ENCODE measurements at places on chromosomes 3 and 15.
A peak's percentile ranks its signal among the peaks of the same experiment; 100 is the strongest.

DNA sequence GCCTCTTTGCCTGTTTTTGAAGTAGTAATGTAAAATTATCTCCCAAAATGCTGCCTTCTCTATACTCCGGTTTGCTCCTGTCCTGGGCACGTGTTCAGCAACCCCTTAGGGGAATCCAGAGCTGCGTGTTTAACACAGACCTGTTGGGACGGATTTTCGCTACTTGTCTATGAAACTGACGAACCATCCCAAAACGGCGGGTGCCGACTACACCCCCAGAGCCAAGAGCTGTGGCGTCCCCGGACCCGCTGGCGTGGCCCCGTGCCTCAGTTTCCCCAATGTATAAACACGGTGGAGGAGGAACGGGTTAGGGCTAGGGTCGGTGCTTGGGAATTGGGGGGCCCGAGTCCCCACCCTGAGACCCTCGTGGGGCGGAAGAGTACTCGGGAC is 473 bp downstream of the FHIT start:
- DNase-seq = peak; percentile 66

DNA sequence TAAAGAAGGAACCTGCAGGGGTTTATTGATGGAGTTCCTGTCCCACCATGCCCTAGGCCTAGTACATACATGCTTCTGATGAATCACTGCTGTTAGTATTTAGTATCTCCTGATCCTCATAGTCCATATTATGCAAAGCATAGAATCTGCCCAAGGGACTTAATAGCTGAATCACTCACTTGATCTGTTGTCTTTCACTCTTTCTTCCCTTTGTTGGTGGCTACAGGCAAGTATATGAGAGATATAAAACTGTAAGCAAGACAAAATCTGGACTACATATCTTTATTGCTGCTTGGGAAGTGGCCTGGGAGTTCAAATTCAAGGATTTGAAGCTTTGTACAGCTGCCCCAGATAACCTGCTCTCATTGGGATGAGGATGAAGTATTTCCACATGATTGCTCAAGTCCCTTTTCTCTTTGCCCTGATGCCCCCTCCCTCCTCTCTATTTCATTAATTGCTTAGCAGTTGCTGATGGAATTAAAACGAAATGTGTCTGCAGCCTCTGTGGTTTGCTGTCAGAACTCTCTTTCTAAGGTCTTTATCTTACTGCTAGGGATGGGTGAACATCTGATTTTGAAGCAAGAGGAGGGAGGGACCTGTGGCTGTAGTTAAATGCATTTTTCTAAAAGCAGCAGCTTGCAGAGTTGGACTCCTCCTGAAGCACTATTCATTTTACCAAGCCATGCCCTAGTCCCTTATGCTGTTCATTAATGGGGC is 114.1 kb downstream of the ZNF609 start:
- no peak for DNase-seq

DNA sequence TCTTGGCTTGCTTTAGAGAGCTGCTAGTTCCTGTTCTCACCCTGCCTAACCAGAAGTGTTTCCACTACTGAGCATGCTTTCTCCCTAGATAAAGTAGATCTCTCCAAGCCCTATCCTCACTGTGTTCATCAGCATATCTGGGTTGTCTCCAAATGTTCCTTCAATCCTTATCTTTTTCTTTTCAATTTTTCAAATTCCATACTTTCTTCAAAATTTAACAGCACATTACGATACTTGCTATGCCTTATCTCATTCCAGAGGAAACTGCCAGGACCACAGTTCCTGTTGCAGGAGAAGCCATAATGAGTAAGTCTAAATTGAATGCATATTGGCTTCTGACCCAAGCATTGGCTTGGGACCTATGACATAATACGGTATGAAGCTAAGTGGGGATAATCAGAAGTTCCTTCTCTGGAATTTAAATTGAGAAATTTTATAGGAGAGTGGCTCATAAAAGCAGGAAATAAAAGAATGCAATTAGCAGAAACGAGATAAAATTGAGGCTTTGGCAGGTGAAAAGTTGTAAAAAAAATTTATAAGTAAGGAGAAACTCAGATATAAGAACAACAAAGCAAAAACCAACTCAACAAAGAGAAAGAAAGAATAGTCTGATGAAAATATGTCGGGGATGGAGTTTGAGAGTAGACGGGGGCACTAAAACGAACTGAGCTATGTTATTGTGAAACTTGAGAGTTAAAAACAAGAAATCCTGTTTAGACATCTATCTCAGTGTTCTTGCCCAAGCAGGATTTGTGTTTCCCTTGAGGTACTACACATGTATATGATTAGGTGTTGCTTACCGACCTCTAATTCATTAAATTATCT is 631.7 kb upstream of the CCDC54 start:
- DNase-seq = no peak

- DNase-seq = no peak
Measured at GRCh38 chr15:70632491-70633102, 130.8 kb downstream of the UACA start.

GRCh38 chr3:50233176-50233575 is 2.8 kb upstream of the GNAI2 start:
- no peak for DNase-seq

DNA sequence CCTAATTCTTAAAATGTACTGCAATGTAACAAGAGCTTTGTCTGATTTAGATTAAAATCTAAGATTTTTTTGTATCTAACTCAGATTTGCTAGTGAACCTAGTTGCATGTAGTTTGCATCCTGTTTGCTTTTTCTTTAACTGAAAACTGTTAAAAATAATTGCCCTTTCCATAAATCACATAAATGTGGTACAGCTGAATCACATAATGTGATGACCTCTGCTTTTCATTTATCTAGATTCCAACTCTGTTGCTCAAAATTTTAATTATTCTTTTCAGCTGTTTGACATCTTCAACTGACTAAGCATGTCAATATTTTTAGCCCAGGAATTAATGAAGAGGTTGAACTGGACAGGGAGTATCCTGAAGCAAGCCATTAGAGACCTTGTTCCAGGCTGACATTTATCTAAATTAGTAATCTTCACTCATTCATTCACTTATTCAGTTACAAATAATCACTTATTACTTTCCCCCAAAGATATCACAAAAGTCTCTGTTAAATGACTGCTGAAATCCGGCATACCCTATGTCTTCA is 101.9 kb upstream of the PLXND1 start:
- DNase-seq = no peak

DNA sequence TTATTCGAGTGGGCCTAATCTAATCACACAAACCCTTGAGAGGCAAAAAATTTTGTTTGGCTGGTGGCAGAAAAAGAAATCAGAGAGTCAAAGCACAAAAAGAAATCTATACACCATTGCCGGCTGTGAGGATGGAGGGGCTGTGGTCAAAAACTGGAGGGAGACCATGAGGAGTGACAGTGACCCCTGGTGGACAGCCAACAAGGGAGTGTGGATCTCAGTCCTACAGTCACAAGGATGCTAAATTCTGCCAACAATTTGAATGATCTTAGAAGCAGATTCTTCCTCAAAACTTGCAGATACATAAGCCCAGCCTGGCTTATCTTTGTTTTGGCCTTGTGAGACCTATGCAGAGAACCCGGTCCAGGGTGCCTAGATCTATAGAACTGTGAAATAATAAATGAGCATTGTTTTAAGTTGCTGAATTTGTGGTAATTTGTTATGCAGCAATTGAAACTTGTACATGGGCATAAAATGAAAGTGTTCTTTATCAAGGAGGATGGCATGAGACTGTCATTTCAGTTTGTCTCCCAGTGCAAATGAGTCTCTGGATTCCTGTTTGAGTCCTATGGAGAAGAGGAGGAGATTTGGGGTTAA is 103.0 kb upstream of the ARHGEF26 start:
- no peak for DNase-seq

DNA sequence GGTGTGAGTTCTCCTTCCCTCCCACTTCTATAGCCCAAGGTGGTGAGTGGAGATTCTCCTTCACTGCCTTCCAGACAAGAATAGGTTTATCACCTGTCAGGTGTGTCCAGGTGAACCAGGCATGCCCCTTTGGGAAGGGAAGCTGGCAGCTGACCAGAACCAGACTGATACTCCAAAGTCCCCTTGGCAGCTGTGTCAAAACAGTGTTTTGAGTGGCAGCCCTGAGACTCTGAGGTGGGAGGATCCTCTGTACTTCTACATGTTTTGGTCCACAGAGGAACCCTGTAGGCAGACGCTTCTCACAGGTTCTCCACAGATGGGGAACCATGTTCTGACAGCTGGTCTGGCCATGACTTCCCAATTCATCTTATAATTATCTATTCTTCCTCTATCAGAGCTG is 30.1 kb downstream of the ISL2 start:
- no peak for DNase-seq

DNA sequence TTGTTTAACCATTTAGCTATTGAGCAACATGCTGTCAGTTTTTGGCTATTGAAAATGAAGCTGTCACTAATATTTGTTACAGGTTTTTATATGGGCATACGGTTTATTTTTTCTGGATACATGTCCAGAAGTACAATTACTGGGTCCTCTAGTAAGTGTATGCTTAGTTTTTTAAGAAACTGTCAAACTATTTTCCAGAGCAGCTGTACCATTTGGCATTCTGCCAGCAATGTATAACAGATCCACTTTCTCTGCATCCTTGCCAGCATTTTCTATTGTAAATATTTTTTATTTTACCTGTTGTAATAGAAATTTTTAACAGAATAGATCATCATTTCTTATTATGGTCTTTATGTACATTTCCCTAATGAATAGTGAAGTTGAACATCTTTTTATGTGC is 658.8 kb downstream of the EDEM1 start:
- DNase-seq = no peak

DNA sequence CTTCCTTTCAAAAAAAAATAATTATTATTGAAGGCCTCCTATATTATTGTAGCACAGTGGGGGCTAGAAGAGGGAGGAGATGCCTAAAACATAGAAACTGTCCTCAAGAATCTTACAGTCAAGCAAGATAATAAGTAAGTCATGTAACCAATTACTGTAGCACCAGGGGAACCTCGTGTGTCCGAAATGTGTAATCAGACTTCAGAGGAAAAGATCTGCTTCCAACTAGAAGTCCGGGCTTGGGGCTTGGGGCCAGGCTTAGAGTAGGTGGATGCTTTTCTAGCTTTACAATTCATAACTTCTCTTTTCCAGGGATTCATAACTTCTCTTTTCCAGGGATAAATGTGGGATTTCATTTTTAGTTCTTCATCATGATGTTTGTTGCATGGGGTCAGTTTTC is 29.2 kb downstream of the MEIS2 start:
- no peak for DNase-seq

DNA sequence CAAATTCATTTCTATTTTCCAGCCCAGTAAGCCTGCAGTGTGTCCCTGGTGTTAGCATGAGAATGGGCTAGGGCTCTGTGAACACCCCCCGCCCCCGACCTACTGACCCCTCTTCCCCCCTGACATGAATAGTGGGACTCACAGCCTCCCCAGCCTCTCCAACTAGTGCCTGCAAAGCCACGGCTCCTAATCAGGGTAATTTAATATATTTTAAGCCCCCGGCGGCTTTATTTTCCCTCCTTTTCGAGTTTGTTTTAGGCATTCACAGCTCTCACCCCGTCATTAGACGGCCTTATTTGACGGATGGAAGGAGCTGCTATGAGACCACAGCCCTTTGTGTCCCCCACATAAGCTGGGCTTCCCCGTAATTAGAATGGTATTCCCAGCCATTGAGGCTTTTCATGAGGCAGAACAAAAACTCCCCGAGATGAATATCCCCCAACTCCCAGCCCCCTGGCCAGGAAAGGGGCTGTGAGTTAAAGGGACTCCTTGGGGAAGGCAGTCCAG is 78.3 kb upstream of the POLG start:
- DNase-seq = no peak

DNA sequence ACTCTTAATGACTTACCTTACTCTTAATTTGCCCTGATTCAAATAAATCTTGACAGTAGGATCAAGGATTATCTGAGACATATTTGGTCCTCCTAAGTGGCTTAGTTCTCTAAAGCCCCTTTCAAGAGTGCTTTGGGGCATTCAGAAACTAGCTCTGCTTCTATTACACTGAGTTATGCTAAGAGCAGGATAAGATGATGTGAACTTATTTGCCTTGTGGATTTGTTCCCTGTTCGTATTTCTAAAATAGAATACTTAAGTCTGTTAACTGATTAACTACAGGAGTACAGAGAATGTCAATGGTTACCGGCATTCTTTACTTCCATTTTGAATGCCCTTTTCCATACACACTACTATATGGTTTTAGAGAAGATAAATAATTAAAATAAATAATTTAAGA is 14.8 kb upstream of the FRMD4B start:
- no peak for DNase-seq

- DNase-seq = no peak
Measured at GRCh38 chr15:79436037-79436780, 4.1 kb downstream of the MINAR1 start.

- no peak for DNase-seq
Measured at GRCh38 chr3:56296361-56296760, 171.9 kb downstream of the ERC2 start.

DNA sequence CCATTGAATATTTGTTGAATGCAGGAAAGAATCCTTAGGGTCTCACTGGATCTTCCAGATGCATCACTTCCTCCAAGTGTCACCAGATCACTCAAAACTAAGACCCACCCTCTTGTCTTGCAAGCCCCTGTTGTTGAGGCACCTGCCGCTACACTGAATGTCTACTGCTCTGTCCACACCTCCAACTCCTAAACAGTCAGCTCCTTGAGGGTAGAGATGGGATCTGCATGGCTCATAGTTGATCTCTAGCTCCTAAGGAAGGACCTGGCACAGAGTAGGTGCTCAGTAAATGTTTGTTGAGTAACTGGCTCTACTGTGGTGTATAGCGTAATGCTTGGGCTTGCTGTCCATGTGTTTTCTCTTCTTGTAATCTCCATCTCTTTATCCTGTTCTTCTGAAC is 8.8 kb downstream of the SLC6A20 start:
- DNase-seq = peak; percentile 13

- DNase-seq = no peak
Measured at GRCh38 chr3:107819656-107820055, 271.2 kb downstream of the CD47 start.

DNA sequence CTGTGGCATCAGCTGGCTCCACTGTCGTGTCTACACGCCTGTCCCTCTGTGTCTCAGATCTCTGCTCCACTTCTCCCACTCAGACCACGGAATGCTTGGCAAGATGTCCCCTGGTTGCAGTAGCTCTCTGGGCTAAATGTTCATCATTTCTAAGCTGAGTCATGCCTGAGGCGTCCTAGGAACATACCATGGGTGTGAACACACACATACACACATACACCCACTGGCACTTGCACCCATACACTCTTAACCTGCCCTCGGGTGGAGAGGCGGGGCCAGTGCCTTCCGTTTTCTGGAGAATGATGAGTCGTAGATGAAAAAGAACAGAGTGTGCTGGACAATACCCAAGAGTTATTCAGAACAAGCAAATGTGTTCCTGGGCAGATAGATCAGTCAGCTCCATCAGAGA is 72.4 kb downstream of the SENP2 start:
- DNase-seq = peak; percentile 90

DNA sequence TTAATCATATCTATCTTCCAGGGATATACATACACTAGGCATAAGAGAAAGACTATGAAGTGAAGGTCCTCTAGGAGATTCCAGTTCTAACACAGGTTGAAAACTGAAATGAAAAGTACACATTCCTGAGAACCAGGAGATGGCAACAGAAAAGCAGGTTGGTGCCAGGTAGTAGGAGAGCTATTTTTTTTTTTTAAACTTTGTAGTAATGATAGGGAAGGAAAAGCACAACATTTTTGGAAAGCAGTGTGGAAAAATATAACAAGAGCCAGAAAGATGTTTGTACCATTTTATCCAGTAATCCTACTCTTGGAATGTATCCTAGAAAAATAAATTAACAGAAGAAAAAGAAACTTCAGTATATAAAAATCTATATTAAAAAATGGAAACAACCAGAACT is 189.9 kb downstream of the DTWD1 start:
- no peak for DNase-seq

GRCh38 chr15:32990071-32990470 is 204.4 kb downstream of the FMN1 start:
- DNase-seq = no peak

- DNase-seq = no peak
Measured at GRCh38 chr3:101268141-101268540, 52.2 kb downstream of the IMPG2 start.
